ENCODE measurements at places on chromosomes 4 and X.

DNA sequence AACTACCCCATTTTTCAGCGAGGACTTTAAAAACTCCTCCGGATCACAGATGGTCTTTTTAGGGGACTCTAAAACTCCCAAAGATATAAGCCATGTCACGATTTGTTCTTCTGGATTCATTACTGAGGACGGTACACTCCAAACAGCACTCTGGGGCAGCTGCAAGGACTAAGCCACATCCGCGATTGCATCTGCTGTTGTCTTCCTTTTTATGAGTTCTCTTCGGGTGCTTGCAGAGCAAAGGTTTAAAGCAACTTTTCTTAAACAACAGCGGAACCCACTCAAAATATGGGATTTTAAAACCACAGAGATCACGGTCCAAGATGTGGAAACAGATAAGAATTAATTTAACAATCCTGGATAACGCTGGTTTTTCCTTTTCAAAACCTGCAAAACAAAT is at the start of gene ARHGEF6:
TSS of gene ARHGEF6 (minus strand) at position 170 of the 400 bp plus-strand sequence. CDS start at position 120, 50 bp downstream.
- DNase-seq = no peak

DNA sequence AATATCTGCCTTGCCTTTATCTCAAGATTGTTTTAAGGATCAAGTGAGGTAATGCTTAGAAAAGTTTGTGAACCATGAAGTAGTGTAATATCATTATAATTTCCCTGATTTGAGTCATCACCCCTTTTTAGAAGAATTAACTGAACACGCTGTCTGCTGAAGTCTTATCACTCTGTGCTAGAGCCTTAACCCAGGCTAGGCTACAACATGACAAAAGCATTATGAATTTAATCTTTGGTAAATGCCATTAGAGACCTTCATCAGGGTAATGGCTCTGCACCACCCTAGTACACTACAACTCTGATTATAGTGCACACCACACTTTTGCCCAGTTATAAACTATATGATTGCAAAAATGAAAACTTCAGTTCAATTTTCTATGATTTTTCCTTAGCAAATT is 118.3 kb downstream of the ADGRL3 start:
- no peak for DNase-seq

DNA sequence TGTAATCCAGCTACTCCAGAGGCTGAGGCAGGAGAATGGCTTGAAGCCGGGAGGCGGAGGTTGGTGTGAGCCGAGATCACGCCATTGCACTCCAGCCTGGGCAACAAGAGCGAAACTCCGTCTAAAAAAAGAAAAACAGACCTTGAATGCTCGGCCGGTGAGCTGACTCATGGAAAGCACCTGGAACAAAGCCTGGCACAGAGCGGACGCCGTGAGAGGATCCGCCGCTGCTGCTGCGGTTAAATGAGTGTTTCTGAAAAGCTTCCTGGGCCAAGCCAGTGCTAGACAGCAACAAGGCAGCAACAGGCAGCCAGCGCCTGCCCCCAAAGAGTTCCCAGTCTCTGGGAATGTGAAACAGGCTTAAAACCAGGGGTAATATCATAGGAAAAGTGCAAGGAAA is 186.4 kb downstream of the AFAP1 start:
- DNase-seq = no peak

DNA sequence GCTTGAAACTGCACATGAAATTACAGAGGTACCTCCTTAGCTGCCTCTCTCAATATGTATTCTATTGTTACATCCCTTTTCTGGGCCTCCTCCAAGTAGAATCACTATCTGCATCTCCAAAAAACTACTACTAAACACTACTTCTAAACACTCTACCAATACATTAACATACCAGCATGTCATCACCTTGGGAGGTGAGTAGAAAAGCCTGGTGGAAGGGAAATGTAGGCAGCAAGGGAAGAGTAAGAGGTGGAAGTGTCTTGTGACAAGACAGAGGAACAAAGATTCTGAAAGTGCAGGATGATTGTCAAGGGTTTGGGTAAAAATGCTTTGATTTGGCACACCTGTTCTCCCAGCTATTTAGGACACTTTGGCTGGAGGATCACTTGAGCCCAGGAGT is 3.5 kb downstream of the AFM start:
- no peak for DNase-seq

GRCh38 chr4:24935856-24936255 is 23.0 kb upstream of the CCDC149 start:
- no peak for DNase-seq

GRCh38 chrX:103418811-103419340 is 42.5 kb downstream of the BEX3 start:
- DNase-seq = no peak

DNA sequence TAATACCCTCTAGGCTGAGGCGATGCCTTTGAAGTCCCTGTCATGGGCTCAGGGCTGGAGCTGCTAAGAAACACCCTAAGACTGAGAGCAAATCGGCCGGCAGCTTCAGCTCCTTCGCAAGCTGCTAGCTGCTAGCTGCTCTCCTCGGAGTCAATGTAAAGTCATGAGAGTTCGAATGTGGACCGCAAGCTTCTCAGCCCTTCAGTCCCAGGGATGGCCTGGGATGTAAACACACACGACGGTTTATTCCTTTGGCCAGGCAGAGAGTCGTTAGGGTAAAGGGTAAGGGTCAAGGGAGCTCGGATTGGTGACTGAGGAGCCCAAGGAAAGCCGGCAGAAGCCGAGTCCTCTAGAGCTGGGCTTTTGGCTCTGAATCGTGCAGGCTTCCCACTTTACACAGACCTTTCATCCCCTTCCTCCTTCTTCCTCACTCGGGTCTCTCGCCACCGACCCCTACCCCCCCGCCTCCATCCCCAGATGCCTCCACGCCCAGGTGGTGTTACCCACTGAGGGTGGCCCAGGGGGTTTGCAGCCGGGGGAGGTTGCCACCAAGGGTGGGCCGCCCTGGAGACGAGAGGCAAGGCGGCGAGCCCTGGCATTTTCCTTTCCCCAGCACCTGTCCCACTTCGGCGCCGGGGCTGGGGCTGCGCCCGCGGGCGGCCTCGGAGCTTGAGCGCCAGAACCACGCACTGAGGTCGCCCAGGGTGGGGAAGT is 3.1 kb upstream of the BCORL1 start:
- peak; percentile 18 for DNase-seq

- no peak for DNase-seq
Measured at GRCh38 chr4:54840992-54841768, 183.4 kb downstream of the KIT start.

- DNase-seq = no peak
Measured at GRCh38 chr4:180057891-180058671, 2185.1 kb upstream of the TENM3 start.

- DNase-seq = no peak
Measured at GRCh38 chrX:103488332-103488731, 31.0 kb downstream of the RAB40A start.

DNA sequence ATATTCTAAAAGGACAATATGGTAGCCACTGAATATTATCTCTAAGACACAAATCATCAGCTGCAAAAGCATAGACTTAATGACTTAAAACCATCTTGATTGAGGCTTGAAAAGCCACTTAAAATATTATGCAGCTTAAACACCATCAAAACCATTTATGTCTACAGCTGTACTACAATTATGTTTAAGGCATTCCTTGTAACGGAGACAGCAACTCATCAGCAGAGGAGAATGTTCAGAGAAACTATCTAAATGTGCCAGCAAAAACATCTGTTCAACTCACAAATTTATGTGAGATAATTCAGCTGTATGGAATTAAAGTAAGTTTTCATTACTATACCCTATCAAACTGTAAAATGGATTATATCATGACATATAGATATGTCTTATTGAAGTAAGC is 147.9 kb upstream of the CTSO start:
- no peak for DNase-seq

GRCh38 chr4:128513664-128514484 is 226.3 kb upstream of the PGRMC2 start:
- no peak for DNase-seq
